ENCODE measurements at places on chromosomes 11 and 22.

- DNase-seq: no peak
Observed at GRCh38 chr11:16289541-16289940, 66.8 kb downstream of the SOX6 start.

- no peak for DNase-seq
Observed at GRCh38 chr11:117179048-117179999, 781 bp downstream of the SIDT2 start.

GRCh38 chr11:11703885-11704284 lies 82.1 kb upstream of the GALNT18 start:
- no peak for DNase-seq

DNA sequence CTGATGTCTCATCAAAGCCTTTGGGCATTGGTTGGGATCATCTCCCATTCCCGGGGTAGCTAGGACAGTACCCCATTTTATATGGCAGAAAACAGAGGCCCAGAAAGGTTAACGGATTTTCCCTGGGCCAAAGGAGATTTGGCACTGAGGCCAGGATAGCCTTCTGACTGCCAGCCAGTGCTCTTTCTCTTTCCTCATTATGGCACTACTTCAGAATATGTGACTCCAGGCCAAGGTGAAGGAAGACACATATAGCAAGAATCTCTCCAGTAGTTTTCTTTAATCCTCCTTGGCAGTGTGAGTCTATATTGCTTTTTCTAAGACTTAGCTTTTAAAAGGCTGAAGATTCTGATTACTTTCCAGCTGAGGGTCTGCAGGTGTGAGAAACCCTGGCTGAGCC lies 94.8 kb upstream of the AMOTL1 start:
- no peak for DNase-seq

DNA sequence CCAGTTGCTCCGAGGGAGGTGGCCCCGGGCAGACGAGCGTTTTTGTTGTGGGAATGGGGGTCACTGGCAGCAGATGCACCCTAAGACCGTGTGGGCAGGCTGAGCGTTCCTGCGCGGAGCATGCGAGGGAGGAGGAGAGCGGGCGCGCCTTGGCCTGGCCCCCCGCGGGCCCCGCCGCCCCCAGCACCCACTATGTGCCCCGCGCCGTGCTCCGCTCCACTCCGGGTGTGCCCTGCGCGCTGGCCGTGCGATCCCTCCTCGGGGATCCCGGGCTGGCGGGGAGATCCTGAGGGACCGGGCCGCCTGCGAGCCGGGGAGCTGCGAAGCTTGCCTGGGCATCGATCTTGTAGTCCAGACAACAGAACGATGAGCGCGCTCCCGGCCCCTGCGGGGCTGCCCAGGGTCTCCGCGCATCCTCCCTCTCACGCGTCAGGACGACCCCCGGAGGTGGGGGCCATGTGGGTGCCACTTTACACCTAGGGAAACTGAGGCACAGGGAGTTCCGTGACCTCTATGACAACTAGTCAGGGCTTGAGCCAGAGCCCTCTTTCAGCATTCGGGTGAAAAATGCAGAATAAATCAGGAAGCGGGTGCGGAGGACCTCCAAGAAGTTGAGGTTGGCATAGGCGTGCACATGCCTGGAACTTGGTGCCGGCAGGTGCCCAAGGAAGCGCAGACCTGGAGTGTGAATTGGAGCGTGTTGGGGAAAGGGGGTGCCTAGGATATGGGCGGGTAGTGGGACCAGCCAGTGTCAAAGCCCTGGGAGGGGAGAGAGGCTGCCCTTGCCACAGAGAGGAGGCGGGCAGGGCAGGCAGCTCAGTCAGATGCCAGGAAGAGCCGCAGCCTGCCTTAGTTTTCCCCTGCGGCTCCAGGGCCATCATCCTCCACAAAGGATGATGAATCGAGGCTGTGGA lies 1.3 kb upstream of the KMT5B start:
- no peak for DNase-seq

DNA sequence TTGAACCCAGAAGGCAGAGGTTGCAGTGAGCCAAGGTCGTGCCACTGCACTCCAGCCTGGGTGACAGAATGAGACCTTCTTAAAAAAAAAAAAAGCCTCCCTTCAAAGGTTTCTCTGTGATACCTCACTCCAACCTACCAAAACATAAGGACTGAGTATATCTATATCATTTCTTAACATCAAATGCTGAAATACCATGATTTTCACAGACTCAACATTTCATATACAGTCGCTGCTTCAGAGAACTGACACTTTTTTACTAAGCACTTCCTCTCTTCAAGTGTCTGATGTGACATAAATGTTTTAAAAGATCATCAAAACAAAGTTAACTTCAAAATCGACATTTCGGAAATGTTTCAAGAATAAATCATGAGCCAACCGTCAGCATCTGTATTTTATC lies 12.0 kb downstream of the PRR14L start:
- DNase-seq: no peak

GRCh38 chr22:48065892-48066291 lies 1303.4 kb downstream of the TBC1D22A start:
- no peak for DNase-seq

DNA sequence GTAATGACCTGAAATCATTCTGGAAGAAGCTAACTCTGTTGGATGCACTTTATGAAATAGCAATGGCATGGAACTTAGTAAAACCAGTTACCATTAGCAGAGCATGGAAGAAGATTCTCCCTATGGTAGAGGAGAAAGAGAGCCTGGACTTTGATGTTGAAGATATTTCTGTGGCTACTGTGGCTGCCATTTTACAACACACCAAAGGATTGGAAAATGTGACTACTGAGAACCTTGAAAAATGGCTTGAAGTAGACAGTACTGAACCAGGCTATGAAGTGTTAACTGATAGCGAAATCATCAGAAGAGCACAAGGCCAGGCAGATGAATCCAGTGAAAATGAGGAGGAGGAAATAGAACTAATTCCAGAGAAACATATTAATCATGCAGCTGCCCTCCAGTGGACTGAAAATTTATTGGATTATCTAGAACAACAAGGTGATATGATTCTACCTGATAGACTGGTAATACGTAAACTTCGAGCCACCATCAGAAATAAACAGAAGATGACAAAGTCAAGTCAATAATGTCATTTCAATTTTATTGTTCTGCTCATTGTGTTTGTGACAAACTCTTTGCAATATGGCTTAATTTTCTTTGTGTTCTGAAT lies 2.0 kb downstream of the JRKL start:
- DNase-seq: no peak

- DNase-seq: no peak
Observed at GRCh38 chr11:12564012-12564411, 110.2 kb upstream of the TEAD1 start.

DNA sequence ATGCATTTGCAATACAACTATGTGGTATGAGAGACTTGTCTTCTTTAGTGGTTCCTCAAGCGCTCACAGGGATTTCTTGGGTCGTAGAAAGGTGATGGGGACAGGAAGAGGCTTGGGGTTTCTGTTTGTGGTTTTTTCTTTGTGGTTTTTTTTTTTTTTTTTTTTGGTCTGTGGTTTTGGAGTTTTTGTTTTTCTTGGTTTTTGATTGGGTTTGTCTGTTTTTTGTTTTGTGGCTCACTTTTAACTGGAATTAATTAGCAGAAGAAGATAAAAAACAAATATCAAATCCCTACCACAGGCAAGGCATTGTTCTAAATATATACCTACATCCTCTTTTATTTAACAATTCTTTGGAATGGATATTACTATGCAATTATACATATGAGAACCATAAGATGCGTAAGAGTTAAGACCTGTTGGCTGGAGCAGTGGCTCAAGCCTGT lies 5.5 kb downstream of the TTC28 start:
- DNase-seq: peak; percentile 34

- no peak for DNase-seq
Observed at GRCh38 chr11:71519546-71519945, 7.5 kb upstream of the KRTAP5-7 start.

DNA sequence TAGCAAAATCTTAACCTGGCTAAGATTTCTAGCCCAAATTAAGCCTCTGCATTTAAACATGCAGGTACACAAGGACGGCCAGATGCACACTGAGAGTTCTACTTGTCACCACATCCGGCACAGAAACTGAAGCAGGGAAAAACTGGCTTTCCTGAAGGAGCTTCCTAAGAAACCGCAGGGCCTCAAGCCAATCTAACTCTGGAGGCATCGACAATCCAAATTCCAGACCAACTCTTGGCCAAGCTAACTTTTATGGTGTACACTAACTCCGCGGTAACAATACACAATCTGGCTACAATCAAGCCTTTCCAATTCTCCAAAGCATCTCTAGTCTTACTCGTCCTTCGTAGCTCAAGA lies 1.2 kb downstream of the MSANTD2 start:
- no peak for DNase-seq

DNA sequence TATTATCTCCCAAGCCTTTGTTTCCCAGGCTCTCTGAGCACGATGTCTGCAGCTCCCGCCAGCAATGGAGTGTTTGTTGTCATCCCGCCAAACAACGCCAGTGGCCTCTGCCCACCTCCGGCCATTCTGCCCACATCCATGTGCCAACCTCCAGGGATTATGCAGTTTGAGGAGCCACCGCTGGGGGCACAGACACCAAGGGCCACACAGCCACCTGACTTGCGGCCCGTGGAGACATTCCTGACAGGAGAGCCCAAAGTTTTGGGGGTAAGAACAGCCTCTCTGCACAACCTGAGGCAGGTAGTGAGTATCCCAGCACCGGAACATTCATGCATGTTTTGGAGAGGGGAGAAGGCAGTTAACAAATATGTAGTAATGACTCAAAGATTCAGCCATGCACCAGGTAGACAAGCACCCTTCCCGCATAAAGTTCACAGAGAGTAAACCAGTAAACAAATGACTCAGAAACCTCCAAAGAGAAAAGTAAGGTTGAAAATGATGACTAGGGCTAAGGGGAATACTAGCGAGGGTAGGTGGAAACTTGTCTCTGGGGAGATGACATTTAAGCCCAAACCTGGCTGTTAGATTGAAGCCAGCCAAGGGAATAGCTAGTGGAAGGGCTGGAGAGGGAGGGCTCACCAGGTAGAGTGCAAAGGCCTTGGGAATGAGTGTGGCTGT lies 7.2 kb downstream of the MS4A15 start:
- no peak for DNase-seq

DNA sequence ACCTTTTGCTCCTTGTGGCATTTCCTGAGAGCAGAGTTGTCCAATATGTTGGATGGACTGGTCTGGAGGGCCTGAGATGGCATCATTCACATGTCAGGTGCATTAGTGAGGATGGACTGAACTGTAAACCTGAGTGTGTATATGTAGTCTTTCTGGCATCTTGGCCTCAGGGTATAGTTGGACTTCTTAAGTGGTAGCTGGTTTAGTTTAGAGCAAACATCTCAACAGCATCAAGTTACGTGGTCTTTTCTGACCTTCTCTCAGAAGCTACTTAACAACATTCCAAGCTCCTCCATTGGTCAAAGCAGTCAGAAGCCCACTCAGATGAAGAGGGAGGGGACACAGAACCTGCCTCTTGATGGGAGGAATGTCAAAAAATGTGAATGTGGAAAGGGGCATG lies 829.9 kb downstream of the METTL15 start:
- no peak for DNase-seq

DNA sequence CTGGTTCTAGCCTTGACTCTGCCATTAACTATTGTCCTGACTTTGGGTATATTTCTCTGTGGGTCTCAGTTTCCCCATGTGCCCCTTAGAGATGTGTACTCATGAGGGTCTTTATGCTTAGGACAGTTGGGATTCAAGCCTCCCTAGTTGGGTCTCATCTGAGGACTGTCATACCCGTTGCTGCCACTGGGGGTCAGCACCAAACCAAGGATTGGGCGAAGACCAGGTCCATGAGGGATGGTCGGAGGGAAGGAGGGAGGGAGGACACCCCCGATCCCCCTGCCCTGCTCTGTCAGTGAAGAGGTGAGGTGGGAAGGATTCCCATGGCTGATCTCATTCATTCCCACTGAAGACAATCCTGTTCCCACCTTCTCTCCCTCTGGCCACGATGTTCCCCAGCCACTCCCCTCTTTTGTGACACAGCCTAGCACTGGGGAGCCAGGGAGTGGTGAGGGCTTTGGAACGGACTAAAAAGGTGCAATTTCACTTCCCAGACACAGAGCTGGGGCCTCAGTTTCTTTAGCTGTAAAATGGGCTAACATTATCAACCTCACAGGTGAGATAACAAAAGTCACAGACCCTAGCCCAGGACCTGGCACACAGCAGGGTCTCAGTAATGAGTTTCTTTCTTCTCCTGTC lies 12.4 kb upstream of the KLHL35 start:
- no peak for DNase-seq

GRCh38 chr11:126331286-126331685 lies 24.2 kb upstream of the ST3GAL4 start:
- DNase-seq: no peak

- no peak for DNase-seq
Observed at GRCh38 chr11:7563281-7563680, 49.5 kb downstream of the PPFIBP2 start.

DNA sequence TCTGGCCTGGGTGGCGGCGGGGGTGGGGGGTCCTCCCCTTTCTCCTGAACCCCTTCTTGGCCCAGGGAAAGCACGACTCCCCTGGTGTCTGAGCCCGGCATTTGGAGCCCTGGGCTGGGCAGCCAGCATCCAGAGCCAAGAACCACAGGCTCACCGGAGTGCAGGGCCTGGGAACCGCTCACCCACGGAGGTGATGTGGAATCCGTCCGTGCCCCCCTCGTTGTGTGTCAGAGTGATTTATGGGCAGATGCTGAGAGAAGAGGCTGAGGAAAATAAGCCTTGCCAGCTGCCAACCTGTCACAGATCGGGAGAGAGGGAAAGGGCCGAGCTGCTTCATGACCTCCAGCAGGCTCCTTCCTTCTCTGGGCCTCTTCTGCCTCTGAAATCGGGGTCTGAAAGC lies 33.7 kb downstream of the WNT11 start:
- no peak for DNase-seq

GRCh38 chr11:86358720-86359119 lies 16.0 kb upstream of the CCDC81 start:
- no peak for DNase-seq

GRCh38 chr11:60336767-60337391 lies 9.8 kb downstream of the MS4A6E start:
- no peak for DNase-seq

DNA sequence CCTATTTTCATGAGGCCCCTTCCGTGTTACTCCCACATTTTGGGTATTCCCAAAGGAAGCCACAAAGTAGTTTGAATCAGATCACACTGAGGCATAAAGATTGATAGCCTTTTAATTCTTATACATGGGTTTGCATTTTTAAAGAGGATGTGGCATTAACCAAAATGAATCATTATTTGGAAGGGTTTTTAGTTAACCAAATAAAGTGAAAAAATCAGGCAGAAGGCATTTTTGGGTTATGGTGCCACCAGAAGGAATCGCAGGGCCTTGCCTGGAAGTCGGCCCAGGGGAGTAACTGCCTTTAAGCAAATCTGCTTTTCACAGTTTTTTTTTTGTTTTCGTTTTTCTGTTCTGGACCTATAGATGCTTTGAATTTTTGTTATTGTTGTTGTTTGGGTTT lies 55.4 kb downstream of the HSD17B12 start:
- peak; percentile 35 for DNase-seq

GRCh38 chr22:45009606-45010531 lies at the start of gene PHF21B:
TSS of gene PHF21B (minus strand) at chr22:45010005. CDS start at chr22:45009549, 456 bp downstream.
- no peak for DNase-seq

- no peak for DNase-seq
Observed at GRCh38 chr22:39396797-39397195, 2.8 kb upstream of the TAB1 start.
